CD8-positive, alpha-beta T cell (primary cell): ENCODE measurements at places on chromosomes 1 and 21.

GRCh38 chr1:8263791-8264190 lies 54.1 kb upstream of the SLC45A1 start:
- no peak for DNase-seq

DNA sequence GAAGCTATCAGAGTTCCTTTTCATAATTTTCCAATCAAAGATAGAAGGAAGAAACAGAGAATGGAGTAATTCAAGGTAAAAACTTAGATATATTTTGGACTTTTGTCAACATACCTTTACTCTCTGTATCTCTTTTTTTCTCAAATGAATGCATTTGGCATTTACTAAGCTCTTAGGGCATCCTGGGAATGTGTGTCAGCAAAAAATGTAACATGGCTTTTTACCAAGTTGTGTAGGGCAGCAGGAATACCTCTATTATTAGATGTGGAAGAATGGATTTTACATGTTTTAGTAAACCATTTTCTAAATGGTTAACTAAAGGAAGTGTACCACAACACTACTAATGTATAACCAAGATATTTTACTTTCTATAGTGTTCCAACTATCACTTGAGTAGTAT lies 4.2 kb upstream of the COL11A1 start:
- DNase-seq, result no peak

GRCh38 chr21:31489014-31489413 lies 145.0 kb upstream of the TIAM1 start:
- no peak for DNase-seq

GRCh38 chr1:202135221-202135721 lies 9.3 kb downstream of the ARL8A start:
- no peak for DNase-seq

GRCh38 chr1:209364716-209365115 lies 218.8 kb upstream of the CAMK1G start:
- no peak for DNase-seq

DNA sequence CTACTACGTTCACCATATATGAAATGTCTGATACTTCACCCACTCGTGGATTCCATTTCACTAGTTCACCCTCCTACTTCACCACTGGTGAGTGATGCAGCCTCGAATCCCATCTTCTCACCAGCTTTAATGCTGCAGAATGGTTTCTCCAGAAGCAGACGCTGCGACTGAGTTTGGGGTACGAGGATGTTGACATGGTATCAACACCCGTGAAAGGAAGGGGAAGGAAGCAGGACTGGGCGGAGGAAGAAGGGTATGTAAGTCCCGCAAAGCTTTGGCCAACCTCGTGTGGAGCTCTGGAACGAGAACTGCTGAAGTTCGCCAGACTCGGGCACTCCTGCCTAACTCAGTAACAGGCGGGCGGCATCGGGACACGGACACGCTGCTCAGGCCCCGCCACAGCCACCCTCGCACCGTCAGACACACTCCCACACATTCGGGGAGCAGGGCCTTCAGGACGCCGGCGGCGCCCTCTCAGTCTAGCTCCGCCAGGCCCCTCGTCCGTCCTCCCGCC lies 833 bp upstream of the DIP2A start:
- DNase-seq, result no peak

- DNase-seq, result no peak
Observed at GRCh38 chr1:22437573-22437972, 14.1 kb upstream of the ZBTB40 start.

DNA sequence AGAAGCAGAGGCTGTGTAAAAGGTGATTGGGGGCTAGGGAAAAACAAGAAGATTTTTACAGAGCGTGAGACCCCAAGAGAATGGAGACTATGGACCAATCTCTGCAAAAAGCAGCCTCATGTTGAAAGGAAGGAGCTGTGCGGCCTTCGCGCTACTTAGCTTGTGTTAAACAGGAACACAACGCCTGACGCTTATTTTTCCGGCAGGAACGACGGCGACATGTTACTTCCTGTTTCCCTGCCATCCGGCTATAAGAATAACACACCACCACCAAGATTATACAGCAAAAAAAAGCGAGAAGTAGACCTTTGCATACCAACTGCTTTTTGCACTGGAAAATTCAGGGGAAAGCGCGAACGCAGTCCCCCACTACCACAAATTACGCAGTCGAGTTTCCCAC lies 272.7 kb downstream of the FAM72C start:
- DNase-seq, result no peak

DNA sequence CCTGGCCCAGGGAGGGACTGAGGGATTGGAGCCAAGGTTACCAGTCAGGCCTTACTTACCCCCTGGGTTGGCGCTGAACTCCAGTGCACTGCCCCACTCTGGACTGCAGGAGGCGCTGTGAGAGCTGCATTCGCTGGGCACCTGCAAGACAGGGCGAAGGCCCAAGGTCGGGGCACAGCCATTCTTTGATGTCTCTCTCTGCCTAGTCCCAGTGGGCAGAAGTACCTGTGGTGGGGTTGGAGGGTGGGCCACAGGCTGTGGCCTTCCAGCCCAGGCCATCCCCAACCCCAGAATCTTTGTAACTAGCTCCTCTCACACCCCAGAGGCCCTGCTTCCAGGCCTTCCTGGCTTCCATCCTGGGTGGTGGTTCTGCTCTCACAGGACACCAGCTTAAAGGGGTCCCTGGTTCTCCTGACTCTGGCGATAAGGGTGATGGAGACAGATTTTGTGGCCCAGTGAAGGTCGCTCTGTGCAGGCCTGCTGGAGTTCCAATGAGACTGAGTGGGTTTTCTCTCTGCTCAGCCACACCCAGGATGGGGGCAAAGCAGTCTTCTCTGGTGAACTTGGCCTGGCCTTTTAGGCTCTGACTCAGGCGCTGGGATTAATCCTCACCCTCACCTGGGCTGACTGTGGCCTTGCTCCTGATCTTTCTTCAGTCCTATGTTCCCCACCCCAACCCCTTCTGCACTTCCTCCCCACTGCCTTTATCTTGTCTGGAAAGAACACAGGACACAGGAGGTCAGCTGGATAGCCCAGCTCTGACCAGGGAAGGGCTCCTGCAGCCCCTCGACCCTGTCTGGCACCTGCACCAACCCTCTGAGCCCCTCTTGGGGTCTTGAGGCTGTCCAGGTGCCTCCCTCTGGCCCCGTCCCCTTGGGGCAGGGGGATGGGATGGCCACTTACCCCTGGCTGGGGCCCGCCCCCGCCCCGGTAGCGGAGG lies 954 bp downstream of the MYOG start:
- no peak for DNase-seq

- no peak for DNase-seq
Observed at GRCh38 chr1:41656068-41656467, 171.6 kb upstream of the EDN2 start.

DNA sequence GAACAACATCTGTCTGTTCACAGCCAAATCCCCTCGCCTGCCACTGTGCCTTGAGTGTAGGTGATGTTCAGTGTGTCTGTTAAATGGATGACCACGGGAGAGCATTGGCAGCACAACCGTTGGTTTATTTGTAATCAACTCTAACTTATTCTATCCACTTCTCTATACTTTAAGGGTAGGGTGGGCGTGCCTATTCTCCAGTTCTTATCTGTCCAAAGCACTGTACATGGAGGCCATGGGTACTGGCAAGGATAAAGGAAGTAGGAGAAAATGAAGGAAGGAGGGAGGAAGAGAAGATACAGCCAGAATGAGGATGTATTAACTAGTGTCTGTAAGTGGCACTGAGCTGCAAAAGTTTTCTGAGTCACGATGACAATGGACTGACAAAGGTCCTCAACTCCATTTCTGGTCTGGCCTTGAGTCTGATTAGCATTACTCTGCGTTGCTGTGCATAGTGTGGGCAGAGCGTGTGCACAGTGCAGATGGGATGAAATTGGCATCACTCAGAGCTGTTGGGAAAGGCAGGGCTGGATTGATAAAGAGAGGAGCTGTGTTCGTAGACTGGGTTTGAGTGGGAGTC lies 7.1 kb downstream of the RHOU start:
- no peak for DNase-seq

GRCh38 chr1:2348346-2349325 lies 42.7 kb downstream of the MORN1 start:
- DNase-seq, result no peak

- no peak for DNase-seq
Observed at GRCh38 chr1:119329541-119330461, 38.8 kb upstream of the HAO2 start.

DNA sequence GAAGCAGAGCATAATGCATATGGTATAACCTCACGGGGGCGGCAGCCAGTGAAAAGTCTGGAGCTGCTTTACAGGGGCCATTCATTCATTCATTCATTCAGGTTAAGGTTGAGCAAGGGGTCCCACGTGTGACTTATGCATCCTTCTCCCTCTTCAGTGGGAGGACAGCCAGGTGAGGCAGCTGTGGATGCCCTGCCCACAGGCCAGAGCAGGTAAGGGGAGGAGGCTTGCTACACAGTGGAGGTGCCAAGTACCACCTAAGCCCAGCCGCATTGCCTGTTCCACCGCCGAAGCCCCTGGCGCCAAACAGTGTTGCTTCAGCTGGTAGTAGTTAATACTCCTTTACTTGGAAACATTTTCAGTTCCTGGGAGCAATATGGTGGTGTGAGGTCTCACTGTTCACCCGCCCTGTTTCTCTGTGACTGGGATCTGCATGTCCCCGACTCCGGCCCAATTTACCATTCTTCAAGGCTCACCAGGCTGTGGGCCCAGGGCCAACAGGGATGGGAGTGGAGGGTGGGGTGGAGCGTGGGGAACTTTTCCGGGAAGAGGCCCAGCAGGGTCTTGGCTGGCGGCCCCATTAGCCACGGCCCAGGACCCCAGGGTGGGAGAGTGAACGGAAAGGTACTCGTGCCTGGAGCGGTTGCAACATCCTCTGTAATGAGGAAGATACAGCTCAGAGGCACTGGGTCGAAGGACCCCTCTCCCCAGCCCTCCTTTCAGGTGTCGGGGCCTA lies 722 bp upstream of the PODN start:
- DNase-seq, result no peak

DNA sequence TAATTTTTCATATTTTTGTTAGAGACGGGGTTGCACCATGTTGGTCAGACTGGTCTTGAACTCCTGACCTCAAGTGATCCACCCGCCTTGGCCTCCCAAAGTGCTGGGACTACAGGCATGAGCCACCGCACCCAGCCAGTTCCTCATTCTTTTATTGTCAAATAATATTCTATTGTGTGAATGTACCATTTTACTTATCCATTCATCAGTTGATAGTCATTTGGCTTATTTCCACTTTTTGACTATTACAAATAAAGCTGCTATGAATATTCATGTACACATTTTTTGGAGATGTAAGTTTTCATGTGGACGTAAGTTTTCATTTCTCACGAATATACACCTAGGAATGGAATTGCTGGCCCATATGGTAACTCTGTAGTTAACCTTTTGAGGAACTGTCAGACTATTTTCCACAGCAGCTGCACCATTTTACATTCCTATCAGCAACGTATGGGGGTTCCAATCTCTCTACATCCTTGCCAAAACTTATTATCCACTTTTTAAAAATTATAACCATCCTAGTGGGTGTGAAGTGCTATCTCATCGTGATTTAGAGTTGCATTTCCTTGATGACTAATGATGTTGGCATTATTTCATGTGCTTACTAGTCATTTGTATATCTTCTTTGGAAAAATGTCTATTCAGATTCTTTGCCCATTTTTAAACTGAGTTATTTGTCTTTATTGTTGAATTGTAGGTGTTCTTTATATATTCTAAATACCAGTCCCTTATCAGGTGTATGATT lies 12.7 kb downstream of the PACC1 start:
- DNase-seq, result no peak

DNA sequence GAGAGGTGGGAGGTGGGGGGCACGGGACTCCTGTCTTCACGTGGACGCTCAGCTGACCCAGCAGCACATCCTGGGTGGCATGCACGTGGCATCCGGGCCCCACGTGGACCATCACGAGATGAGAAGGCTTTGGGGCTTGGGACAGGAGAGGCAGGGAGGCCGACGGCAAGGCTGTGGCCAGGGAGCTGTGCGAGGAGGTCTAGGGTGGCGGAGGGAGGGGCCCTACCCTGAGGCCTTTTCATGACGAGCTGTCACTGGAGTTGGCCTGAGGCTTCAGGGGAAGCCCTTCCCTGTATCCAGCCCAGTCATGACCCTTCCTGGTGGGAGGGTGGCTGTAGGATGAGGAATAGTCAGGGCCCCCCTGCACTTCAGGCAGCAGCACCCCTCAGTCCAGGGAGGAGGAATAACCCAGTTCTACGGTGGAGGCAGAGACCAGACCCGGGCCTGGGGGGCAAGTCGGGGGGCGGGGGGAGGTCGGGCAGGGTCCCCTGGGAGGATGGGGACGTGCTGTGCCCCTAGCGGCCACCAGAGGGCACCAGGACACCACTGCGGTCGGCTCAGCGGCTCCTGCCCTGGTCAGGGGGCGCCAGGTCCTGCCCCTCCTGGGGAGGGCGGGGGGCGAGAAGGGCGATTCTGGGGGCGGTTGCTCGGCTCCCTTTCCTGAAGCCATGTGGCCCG lies 2.0 kb upstream of the PERM1 start:
- DNase-seq, result peak; percentile 73

GRCh38 chr1:160149716-160150115 lies 1.7 kb upstream of the ATP1A4 start:
- no peak for DNase-seq

GRCh38 chr21:36169470-36170128 lies 13.0 kb downstream of the DOP1B start:
- DNase-seq, result no peak

GRCh38 chr1:215824245-215824644 lies 257.1 kb downstream of the KCTD3 start:
- no peak for DNase-seq

GRCh38 chr1:32728413-32729077 lies 26.0 kb upstream of the SYNC start:
- DNase-seq, result no peak

DNA sequence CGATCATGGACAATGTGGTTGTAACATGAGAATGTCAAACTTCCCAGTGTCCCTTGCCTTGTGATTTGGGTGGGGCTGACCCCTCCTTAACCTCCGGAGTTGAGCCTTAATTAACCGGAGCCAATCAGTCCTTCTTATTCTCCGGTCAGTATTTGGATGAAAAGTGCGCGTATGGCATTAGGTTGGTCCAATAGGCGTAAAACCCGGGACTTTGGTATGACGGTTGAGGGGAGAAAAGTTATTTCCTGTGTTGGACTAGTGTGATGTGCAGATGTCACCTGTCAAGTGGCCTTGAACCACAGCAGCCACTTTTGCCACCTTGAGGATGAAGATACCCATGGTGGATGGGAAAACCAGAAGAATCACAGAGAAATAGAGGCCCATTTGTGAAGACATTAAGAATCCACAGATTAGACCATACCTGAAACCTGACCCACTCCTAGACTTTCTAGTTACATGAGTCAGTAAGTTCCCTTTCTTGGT lies 5.1 kb downstream of the PAFAH2 start:
- DNase-seq, result peak; percentile 52

GRCh38 chr1:64077281-64077940 lies 126.0 kb upstream of the UBE2U start:
- no peak for DNase-seq
